A549 treated with DMSO at 1 μM for 4 hours (cell line): ENCODE measurements at places on chromosomes 3 and 15. TPM values are rescaled to one million over a fixed set of nuclear protein-coding genes. Genes with fewer than 3 reads are reported as not detected.

The TIMP4 gene
- total RNA-seq, result 10.8 to 14.6 TPM (median 11.3 TPM) in 5 replicates

The ANKRD34C gene
- total RNA-seq, result not detected in 5 replicates

The GOLGA6L10 gene
- 0.43 to 0.74 TPM (median 0.69 TPM) in 5 replicates for total RNA-seq

The KNG1 gene
- total RNA-seq, result 0.17 TPM in 1 of 5 replicates, not detected in the others

The UCN2 gene
- 8.8 to 14.2 TPM (median 10.2 TPM) in 5 replicates for total RNA-seq

The BNC1 gene
- 0.49 to 0.65 TPM (median 0.53 TPM) in 5 replicates for total RNA-seq

The TFG gene
- total RNA-seq, result 129 to 162 TPM (median 151 TPM) in 5 replicates

The SHF gene
- 0.62 to 1.0 TPM (median 0.83 TPM) in 5 replicates for total RNA-seq
